Osteocyte (in vitro differentiated cells): ENCODE measurements at places on chromosomes 6 and 20. TPM values are rescaled to one million over a fixed set of nuclear protein-coding genes. Genes with fewer than 3 reads are reported as not detected.
A peak's percentile ranks its signal among the peaks of the same experiment; 100 is the strongest.

GRCh38 chr6:501891-502601 is 110.5 kb downstream of the IRF4 start:
- no peak for DNase-seq
- no peaks in the 10 kb centered on the region for H3K27me3 ChIP-seq
- H3K4me1 ChIP-seq: peaks cover 4% of the 10 kb centered on the region
- H3K36me3 ChIP-seq: peaks cover 20% of the 10 kb centered on the region

DNA sequence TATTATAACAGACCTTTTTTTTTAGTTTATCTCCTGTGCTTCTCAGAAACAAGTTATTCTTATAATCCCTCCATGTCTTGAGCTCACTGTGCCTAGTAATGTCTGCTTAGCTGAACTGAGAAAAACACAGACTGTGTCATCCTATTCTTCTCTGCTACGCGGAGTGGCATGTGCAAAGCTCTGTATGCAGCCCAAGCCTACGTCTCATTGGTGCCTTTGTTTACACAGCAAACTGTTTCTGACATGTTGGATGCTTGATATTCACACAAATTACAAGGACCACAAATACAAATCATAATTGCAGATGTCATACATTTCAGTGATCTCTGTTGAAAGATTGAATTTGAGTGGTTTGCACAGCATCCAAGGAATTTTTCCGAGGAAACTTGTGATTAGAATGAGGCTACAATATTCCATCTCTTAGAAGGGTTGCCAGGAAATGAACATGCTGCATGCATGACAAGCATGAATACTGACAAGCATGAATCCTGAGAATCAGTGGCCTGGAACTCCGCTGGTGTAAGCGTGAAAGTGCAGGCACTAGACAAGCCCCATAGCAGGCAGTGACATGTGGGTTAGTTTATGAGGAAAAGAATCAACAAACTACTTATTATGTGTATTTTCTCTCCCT is 128.4 kb upstream of the SGK1 start:
- no peak for DNase-seq
- peaks cover 23% of the 10 kb centered on the region for H3K4me1 ChIP-seq
- no peak overlapping the region for H3K4me3 ChIP-seq
- H3K27me3 ChIP-seq: no peaks in the 10 kb centered on the region
- no peaks in the 10 kb centered on the region for H3K36me3 ChIP-seq

DNA sequence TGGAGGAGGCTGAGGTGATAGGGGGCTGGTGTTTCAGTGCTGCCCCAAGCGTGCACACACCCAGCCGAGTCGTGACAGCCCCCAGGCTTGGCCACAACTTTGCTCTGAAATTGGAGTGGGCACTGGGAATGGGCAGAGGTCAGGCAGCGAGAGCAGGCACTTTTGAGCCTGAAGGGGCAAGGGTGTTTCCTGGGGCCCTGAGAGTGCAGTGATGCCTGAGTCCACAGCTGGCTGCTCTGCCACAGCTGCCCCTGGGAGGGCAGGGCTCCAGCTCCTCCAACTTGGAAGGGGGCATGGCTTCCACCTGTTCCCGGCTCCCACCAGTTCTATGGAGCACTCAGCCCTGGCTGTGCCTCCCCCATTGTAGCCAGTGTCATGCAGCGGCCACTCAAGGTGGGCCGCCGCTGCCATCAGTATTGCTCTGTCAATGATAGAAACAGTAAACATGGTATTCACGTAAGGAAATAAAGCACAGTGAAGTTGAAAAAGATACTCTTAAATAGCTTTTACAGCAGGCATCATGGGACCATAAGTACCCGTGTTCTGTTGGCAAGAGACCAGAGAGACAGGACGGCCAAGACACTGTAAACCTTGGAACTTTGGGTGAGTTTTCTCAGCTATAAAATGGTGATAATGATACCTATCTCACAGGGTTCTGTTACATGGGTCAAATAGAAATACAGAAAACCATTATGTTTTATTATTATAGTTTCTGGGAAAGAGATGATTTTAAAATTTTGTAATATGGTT is 108.9 kb downstream of the THEMIS start:
- no peaks in the 10 kb centered on the region for H3K36me3 ChIP-seq
- no peak for DNase-seq
- H3K27ac ChIP-seq: no peak overlapping the region
- no peak overlapping the region for H3K4me3 ChIP-seq
- peaks cover 8% of the 10 kb centered on the region for H3K27me3 ChIP-seq
- H3K4me1 ChIP-seq: peaks cover 4% of the 10 kb centered on the region

- DNase-seq: no peak
- H3K4me3 ChIP-seq: no peak overlapping the region
- peaks cover 4% of the 10 kb centered on the region for H3K4me1 ChIP-seq
- no peaks in the 10 kb centered on the region for H3K27me3 ChIP-seq
These were observed 599.5 kb upstream of the NRSN1 start for GRCh38 chr6:23526526-23526925.

GRCh38 chr20:22794200-22794599 is 209.8 kb upstream of the FOXA2 start:
- peaks cover 3% of the 10 kb centered on the region for H3K36me3 ChIP-seq
- H3K27me3 ChIP-seq: no peaks in the 10 kb centered on the region
- no peak overlapping the region for H3K4me3 ChIP-seq
- no peak for DNase-seq
- H3K4me1 ChIP-seq: peaks cover 67% of the 10 kb centered on the region
- H3K27ac ChIP-seq: peak overlapping the region; percentile 95

DYNLT2 gene
- 1.4 and 3.0 TPM in 2 replicates for total RNA-seq
